KG1 (cell line): ENCODE measurements at places on chromosomes 2 and 18.

GRCh38 chr2:215966274-215966673, 47.1 kb downstream of the MREG start:
- DNase-seq: no peak

DNA sequence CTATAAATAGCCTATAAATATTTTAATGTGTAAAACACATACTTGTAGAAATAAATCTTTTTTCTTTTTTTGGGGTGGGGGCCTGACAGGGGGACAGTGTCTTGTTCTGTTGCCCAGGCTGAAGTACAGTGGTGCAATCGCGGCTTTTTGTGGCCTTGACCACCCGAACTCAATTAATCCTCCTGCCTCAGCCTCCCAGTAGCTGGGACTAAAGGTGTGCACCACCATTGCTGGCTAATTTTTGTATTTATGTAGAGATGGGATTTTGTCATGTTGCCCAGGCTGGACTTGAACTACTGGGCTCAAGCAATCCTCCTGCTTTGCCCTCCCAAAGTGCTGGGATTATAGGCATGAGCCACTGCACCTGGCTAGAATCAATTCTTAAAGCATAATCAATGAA, 37.6 kb downstream of the NPC1 start:
- no peak for DNase-seq

DNA sequence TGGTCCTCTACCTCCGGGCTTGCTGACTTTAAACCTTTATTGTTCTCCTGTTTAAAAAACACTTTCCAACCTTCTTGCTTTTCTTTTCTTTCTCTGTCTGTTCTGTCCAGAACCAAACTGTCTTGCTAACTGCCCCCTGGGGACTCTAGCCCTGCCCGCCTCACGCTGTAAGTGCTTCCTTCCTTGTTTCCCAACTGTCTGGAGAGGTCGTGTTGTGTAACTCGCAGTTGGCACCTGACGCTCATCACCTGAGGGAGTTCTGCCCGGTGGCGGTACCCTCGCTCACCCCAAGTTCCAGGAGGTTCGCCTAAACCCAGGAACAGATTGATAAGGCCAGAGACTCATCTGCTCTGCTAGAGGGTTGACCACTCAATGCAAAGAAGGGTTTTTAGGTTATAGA, 123.4 kb downstream of the MTCL1 start:
- DNase-seq: no peak

- DNase-seq: no peak
Measured at GRCh38 chr18:29873211-29873610, 1169.3 kb downstream of the DSC3 start.

DNA sequence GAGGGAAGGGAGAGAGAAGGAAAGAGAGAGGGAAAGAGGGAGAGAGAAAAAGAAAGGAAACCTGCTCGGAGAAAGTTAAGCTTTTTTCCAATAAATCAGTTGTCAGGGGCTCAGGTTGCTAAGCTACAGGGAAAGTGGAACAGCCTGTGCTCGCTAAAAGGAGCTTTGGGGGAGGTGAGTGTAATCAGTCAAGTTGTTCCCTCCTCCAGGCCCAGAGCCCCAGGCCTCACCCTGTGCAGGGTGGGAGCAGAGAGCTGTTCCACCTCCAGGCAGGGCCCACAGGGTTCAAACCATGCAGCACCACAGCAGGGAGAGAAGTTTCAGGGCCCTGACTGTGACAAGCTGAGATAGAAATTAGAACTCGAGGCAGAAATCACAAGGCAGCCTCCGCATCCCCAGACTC, 56.4 kb upstream of the PPP1CB start:
- DNase-seq: no peak

GRCh38 chr2:188623995-188624643, 332.4 kb downstream of the GULP1 start:
- DNase-seq: no peak

DNA sequence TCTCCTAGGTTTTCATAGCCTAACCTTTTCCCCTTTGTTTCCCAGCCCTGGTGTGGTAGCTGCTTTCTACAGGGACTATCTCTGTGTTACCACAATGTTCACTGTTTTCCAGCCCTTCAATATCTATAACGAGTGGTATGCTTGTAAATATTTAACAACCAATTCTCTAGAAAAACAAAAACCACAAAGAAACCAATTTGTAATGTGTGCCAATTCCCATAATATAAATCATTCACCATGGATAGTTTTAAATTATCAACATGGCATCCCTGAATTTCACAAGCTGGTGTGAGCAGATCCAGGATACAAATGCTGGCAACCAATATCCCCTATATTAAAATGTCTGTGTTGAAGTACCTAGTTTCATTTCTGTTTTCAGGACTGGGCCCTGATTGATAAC, 207.5 kb upstream of the FBXO11 start:
- DNase-seq: no peak

DNA sequence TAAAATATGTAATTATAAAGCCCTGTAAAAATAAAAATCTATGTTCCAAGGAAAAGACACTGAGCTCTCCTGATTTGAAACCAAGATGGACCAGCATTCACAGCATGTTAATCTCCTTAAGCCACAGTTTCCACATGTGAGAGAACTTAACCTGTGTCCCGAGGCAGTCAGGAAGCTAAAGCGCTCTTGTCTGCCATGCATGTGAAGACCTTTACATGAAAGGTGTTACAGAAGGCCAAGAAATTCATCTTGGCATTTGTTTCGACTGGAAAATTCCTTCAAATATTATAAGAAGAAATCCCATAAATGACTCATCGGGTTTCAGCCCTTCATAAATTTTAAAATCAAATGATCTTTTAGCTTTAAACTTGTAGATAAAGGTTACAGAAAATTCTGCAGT, 328.6 kb downstream of the CDH2 start:
- no peak for DNase-seq

GRCh38 chr2:176642074-176642473, 372.8 kb downstream of the MTX2 start:
- no peak for DNase-seq

GRCh38 chr2:240647503-240648154, 22.3 kb downstream of the GPR35 start:
- no peak for DNase-seq

- no peak for DNase-seq
Measured at GRCh38 chr2:31200972-31201371, 16.3 kb downstream of the CAPN14 start.

DNA sequence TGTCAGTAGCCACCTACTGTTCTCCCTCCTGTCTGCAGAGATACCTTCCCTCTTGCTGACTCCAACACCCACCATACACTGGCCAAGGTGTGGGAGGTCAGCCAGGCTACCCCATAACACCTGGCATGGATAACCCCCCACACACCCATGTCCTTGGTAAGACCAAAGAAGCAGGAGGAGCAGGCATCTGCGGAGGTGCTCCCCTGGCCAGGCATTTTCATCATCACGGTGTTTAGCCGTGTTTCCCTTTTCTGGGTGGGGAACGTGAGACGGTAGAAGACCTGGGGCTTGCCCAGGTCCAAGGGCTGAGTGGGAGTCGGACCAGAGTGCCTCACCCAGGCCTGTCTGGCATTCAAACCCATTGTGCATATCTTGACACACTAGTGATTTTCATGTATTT, 150.3 kb downstream of the SMAD7 start:
- DNase-seq: no peak

DNA sequence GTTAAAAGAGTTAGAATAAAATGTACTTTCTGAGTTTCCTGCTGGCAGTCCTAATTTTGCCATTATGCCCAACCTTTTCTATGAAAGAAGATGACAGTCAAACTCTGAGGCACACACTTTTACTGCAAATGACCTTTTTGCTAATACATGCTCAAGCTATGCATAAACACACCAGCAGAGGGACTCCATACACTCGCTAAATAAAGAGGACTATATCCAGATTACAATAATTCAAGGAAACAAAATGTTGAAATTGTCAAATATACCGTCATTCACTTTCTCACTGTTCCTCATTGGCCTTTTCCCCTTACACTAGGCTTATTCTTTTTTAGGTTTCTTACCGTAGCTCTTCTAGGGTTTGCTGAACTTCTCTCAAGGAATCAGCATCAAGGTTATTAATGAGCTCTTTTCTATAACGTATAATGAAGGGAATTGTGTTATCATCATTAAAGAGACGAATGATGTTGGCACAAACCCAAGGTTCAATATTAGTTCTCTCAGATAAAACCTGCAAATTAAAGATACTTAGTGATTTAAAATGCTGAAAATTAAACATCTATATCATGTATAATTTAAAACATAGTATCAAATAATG, 25.7 kb downstream of the SRBD1 start:
- peak; percentile 40 for DNase-seq

DNA sequence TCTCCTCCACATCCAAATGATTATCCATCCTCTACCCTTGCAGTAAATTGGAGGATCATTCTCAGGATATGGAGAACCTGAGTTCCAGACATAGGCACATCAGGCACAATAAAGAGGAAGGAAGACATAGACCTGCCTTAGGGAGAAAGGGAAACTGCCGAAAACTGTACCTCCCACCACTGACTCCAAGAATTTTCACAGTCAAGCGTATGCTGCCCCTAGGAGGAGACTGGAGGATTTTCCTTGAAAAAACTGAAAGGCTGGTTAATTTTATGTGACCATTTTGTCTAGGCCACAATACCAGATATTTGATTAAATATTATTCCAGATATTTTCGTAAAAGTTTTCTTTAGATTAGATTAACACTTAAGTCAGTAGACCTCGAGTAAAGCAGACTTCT, 638.5 kb upstream of the PKDCC start:
- no peak for DNase-seq

- no peak for DNase-seq
Measured at GRCh38 chr18:31711365-31712172, 27.2 kb upstream of the B4GALT6 start.

GRCh38 chr2:153715218-153715850, 156.4 kb upstream of the GALNT13 start:
- DNase-seq: no peak

GRCh38 chr2:85577386-85578242, at the start of gene VAMP8:
VAMP8 (plus strand) TSS chr2:85577586; CDS start chr2:85577647, 61 bp downstream.
- DNase-seq: peak; percentile 73

GRCh38 chr2:88832311-88832991, 141.0 kb downstream of the RPIA start:
- no peak for DNase-seq

- peak; percentile 60 for DNase-seq
Measured at GRCh38 chr2:60882971-60883753, 1.8 kb downstream of the REL start.

GRCh38 chr2:158045362-158045761, 56.3 kb upstream of the UPP2 start:
- DNase-seq: no peak

DNA sequence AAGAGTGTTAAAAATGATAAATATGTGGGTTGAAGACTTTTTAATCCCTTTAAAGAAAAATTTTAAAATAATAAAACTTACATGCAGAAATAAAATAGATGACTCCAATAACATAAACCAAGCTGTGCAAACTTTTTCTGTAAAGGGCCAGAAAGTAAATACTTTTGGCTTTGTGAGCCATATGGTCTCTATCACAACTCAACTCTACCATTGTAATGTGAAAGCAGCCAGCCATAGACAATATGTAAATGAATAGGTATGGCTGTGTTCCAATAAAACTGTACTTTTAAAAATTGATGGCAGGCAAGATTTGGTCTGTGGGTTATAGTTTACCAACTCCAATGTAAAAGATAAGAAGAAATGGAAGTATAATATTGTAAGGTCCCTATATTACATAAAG, 45.2 kb downstream of the SNED1 start:
- DNase-seq: no peak

DNA sequence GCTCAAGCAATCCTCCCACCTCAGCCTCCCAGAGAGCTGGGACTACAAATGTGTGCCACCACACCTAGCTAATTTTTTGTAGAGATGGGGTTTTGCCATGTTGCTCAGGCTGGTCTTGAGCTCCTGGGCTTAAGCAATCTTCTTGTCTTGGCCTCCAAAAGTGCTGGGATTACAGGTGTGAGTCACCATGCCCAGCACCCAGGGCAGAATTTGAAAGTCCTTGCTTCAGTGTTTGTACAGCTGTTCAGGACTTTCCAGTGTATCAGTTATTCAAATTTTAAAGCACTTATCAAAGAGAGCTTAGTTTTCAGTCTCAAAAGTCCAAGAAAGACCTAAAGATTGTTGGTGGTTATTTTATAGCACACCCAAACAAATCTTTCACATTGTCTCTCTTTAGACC, 43.6 kb upstream of the VPS54 start:
- DNase-seq: no peak

- no peak for DNase-seq
Measured at GRCh38 chr2:144006139-144006538, 513.8 kb downstream of the ZEB2 start.

DNA sequence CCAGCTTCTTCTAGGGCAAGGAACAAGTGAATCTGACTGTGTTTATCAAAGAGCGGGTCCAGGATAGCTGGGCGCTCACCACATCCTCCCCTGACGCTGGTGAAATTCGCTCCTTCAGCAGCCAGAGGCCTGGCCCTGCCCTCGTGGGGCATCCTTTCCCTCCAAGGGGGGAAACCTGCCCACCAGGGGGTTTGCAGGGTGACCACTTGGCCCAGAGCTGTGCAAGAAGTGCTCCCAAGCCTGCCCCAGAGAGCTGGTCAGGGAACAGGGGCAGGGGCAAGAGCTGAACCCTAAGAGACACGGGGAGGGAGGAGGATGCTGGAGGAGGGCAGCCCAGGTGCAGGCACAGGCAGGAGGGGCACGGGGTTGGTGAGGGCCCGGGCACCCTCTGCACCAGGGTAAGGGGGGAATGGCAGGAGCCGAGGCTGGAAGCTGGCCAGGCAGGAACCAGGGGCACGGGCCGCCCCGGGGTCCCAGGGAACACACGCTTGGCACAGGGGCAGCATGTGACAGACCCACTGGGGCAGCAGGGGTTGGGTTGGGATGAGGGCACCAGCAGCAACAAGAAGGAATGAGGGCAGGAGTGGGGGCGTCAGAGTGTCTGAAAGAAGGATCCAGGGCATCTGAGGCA, 2.8 kb upstream of the GPR55 start:
- DNase-seq: no peak

DNA sequence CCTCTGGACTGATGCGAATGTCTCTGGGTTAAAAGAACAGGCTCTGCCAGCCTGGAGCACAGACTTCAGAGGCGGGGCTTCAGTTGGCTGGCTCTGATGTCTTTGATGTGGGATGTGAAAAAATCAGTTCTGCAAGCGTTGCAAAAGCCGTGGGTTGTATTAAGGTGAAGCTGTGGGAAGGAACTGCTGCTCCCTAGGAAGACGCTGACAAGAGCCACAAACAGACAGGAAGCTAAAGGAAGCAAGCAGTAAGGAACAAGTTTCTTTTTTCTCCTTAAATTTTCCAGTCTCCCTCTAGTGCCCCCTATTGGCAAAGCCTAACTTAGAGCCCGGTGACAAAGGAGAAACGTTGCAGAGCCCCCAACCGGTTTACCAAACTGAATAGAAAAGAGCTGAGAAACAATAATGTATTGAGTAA, 239.0 kb downstream of the CCDC178 start:
- peak; percentile 1 for DNase-seq

GRCh38 chr2:143710196-143710595, 581.0 kb downstream of the ARHGAP15 start:
- no peak for DNase-seq

DNA sequence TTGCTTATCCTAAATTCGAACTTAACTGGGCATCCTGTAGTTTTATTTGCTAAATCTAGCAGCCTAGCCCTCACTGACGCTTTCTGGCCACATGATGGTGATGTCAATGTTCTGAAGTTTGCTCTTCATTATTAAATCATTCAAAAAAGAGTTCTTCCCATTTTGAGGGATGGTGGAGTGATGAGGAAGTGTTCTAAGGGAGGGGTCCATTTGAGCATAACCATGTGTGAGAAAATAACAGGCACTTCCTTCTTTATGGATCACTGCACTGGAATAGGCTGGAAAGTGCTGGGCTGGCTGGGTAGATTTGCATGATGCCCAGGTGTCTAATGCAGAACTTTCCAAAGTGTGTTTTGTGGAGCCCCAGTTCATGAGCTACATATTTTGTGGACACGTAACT, 74.2 kb downstream of the TNFRSF11A start:
- DNase-seq: no peak

GRCh38 chr18:69528435-69528834, 127.7 kb downstream of the DOK6 start:
- DNase-seq: no peak
